ENCODE measurements at places on chromosomes 16 and 17. TPM values are rescaled to one million over a fixed set of nuclear protein-coding genes. Genes with fewer than 3 reads are reported as not detected.

APOH gene
- 6.4 TPM for total RNA-seq

NETO2 gene
- 50.3 TPM for total RNA-seq

MED9 gene
- 19.1 TPM for total RNA-seq

SOST gene
- not detected for total RNA-seq

TMC5 gene
- total RNA-seq, result 9.1 TPM

PLLP gene
- 4.9 TPM for total RNA-seq

ADGRG3 gene
- total RNA-seq, result not detected

ACSF2 gene
- 57.3 TPM for total RNA-seq

KRTAP4-4 gene
- total RNA-seq, result not detected

GRIN2A gene
- total RNA-seq, result 0.57 TPM

SLC35G3 gene
- not detected for total RNA-seq

KCNH6 gene
- 9.0 TPM for total RNA-seq

CCL17 gene
- total RNA-seq, result not detected

DNA sequence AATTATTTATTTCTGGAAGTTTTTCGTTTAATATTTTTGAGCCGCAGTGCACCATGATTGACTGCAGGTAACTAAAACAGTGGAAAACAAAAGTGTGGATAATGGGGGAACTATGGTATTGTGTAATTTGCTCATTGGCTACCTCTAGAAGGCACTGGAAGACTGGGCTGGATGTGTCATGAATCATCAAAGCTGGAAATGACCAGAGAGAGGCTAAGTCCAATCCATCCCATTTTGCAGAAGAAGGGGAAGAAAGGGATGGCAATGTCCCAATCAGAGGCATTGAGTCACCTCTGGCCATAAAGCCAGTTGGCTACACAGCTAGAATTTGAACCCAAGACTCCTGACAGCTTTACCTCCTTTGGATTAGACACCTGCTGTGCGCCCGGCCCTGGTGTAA is 29.3 kb downstream of the GLP2R start:
- no peak for DNase-seq

- DNase-seq, result no peak
Observed at GRCh38 chr16:76985392-76986045, 205.5 kb upstream of the MON1B start.

GRCh38 chr16:74275031-74275636 is 21.5 kb upstream of the PSMD7 start:
- no peak for DNase-seq

DNA sequence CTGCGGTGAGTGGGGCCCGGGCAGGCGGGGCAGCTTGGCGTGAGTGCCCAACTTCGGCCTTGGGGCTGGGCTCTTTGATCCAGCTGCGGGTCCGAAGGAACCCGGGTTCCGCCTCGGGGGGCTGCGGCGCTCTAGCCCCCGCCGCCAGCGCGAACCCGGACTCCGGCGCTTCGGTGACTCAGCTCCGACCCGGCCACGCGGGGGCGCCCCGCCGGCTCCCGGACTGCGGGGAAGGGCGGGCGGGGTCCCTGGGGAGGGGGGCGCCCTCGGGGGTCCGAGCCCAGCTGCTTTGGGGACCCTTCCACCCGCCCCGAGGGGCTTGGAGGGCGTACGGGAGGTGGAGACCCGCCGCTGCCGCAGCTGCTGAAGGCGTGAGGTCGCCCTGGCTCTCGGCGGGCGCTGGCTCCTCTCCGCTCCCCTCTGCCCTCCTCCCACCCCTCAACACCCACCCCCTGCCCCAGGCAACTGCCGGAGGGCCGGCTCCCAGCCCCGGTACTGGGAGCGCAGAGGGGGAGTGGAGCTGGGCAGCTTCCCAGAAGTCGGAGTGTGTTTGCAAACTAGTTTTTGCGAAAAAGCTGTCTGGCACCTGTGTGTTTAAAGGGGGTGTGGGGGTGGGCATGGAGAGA is 516 bp downstream of the CPNE2 start:
- DNase-seq, result no peak

GRCh38 chr16:89423681-89424260 is 66.6 kb downstream of the ANKRD11 start:
- DNase-seq, result no peak

GRCh38 chr17:69713815-69714214 is 299.3 kb downstream of the MAP2K6 start:
- DNase-seq, result no peak

- no peak for DNase-seq
Observed at GRCh38 chr16:79757163-79757562, 156.6 kb upstream of the MAF start.

GRCh38 chr17:8947201-8947600 is 18.3 kb downstream of the PIK3R5 start:
- DNase-seq, result no peak

GRCh38 chr17:80528536-80528935 is 16.1 kb upstream of the RPTOR start:
- no peak for DNase-seq

GRCh38 chr16:795580-796229 is 4.8 kb downstream of the GNG13 start:
- no peak for DNase-seq

GRCh38 chr17:74045608-74046280 is 157.7 kb upstream of the RPL38 start:
- DNase-seq, result no peak

DNA sequence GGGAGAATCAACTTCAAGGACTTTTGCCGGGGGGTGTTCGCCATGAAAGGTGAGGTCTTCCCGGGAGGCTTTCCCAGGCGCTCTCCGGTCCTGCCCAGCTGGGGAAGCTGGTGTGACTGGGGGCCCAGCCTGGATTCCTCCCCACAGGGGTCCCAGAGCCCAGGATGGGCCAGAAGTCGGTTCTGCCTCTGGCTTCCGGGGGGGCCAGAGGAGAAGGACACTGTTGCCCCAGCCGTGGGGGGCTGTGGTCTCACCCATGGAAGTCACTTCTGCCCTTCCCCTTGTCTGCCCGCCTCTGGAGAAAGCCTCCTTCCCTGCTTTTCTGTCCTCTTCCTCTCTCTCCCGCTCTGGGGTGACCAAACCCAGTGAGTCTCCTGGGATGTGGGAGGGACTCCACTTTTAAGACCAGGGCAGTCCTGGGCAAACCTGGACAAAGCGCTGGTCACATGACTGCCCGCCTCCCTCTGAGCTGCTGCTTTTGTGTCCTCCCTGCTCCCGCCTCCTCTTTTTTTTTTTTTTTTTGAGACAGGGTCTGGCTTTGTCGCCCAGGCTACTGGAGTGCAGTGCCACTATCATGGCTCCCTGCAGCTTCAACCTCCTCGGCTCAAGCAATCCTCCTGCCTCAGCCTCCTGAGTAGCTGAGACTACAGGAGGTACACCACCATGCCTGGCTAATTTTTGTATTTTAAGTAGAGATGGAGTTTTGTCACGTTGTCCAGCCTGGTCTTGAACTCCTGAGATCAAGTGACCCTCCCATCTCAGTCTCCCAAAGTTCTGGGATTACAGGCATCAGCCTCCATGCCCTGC is 40.6 kb downstream of the RAB11FIP4 start:
- DNase-seq, result no peak

GRCh38 chr17:3475812-3476610 is at the start of gene ASPA:
Gene ASPA, plus strand, starts transcription at chr17:3475997. Its CDS starts 163 bp downstream, at chr17:3476160.
- DNase-seq, result no peak

DNA sequence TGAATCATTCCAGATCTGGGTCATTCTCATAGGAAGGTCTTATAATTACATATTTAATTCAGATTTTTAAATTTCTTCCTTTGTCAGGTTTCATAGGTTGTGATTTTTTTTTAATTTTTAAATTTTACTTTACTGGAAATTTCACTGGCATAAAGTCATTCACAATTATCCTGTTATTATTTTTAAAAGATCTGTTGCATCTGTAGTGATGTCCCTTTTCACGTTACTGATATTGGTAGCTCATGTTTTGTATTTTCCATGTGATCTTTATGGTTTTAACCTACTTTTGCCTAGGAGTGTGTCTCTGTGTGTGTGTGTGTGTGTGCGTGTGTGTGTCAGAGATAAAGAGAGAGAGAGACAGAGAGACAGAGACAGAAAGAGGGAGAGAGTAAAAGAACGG is 216.6 kb upstream of the KCNJ16 start:
- DNase-seq, result no peak

- DNase-seq, result no peak
Observed at GRCh38 chr16:69818891-69819545, 56.9 kb downstream of the WWP2 start.

GRCh38 chr16:47363761-47364160 is 97.1 kb downstream of the ITFG1 start:
- DNase-seq, result no peak

DNA sequence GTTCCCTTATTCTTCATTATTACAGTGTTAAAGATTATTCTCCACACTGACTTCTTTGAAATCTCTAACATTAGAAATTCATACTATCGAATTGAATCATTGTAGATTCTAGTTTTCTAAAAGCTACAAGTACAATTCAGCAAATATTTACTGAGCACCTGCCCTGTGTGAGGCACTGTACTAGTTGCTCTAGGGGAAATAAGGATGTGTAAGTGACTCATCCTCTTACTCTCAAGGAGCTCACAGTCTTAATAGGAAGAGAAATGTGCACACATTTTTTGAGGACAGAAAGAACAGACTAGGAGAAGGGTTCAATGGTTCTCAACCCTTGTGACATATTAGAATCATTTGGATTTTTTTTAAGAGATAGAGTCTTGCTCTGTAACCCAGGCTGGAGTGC is 7.7 kb upstream of the SLFN12L start:
- no peak for DNase-seq

DNA sequence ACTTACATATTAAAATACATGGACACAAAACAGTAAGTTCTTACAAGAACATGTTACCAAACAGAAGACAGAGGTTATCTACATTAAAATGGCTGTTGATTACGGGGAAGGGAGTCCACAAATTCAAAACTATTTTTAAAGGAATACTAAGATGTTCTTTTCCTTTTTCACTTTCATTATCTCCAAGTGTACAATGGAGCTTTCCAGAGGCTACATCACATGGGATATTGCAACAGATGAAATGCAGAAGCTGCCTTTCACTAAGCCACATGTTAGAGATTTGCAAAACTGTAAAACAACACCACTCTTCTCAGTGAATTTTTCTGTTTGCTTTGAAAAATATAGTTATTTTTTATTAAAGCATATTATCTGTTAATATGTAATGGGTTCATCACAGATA is 53.6 kb downstream of the XPO6 start:
- DNase-seq, result no peak

DNA sequence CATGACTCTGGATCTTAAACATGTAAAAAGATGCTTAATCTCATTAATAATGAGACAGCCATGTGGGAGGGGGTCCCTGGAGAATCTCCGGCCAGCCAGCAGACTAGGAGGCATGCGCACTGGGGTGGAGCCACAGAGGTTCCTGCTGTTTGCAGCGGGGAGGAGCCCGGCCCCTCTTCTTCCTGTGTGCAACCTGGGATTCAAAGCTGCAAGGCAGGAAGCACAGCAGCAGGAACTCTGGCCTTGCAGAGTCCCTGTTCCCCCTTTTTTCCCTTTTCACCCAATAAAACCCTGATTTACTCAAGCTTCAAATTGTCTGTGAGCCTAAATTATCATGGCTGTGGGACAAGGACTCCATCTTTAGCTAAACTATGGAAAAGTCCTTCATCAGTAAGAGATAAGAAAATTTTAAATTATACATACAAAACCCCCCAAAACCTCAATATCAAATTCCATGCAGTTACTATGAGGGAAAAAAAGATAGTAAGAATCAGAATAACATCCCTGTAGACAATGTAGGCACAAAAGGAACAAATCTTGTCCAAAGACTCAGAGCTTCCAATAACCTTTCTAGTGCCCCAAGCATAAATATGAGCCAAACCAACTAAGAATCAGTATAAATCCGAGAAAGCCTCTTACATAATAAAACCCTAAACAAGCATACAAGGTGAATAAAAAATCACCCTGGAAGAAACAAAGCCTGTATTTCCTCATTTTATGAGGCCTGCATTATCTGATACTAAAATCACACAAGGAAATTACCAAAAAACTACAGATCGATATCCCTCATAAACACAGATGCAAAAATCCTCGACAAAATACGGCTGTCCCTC is 12.1 kb downstream of the CFDP1 start:
- peak; percentile 75 for DNase-seq

GRCh38 chr17:17141860-17142552 is 64.1 kb downstream of the PLD6 start:
- DNase-seq, result no peak

DNA sequence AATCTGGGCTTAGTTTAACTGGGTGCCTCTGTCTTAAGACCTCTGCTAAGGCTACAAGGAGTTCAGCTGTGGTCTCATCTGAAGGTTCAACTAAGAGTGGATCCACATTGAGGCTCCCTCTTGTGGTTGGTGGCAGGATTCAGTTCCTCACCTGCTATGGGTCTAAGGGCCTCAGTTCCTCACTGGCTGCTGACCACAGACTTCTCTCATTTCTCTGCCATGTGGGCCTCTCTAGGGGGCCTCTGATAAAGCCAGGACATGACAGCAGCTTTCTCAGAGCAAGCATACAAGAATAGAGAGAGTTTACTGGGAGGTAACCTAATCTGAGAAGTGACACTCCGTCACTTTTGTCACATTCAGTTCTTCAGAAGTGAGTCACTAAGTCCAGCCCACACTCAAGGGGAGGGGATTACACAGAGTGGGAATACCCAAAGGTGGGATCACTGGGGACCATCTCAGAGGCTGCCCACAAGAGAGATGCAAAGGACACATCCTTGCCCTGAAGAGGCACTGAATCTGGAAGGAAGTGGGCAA is 19.2 kb upstream of the ABAT start:
- DNase-seq, result no peak

DNA sequence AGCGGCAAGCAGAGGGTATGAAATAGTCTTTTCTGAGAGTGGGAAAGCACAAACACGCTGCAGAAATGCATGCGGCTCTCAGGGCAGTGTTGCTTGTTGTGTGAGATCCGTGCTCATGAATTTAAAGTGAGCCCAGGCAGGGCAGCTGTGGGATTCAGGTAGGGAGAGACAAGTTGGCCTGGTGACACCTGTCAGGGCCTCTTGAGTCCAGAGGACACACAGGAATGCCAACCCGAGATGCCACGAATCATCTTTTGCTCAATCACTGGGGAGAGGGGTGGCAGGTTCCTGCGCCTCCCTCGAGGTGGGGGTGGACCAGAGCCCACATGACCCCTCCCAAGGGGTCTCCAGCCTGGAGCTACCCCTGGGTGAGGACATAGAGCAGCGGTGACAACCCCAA is 211.9 kb downstream of the GSG1L start:
- DNase-seq, result no peak

- no peak for DNase-seq
Observed at GRCh38 chr17:72466199-72466598, 345.4 kb downstream of the SOX9 start.

GRCh38 chr17:12683299-12683698 is 17.6 kb downstream of the MYOCD start:
- DNase-seq, result no peak

- DNase-seq, result no peak
Observed at GRCh38 chr17:61402073-61402541, 2.5 kb downstream of the TBX2 start.

All from type B pancreatic cell (in vitro differentiated cells).